RWPE2 (cell line): ENCODE measurements at places on chromosomes 4 and X.

GRCh38 chr4:74206088-74206825 is 48.3 kb downstream of the MTHFD2L start:
- DNase-seq: no peak

- DNase-seq: no peak
Measured at GRCh38 chr4:8721621-8722020, 129.1 kb downstream of the CPZ start.

DNA sequence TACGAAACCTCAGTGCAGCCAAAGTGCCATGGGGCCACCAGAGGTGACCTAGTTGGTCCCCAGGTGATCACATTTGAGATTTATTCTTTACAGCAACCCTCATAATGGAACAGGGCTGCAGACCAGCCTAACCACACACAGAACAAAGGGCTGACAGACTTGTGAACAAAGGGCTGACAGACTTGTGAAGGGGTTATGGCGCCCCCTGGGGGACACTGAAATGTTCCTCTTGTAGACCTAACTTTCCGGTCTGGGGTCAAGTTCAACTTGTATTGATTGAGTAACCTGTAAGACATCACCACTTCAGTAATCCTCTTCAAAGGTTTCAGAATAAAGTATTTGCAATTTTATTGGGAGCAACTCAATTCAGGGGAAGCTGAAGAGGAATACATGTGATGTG is 175.9 kb upstream of the RPS6KA3 start:
- peak; percentile 40 for DNase-seq

DNA sequence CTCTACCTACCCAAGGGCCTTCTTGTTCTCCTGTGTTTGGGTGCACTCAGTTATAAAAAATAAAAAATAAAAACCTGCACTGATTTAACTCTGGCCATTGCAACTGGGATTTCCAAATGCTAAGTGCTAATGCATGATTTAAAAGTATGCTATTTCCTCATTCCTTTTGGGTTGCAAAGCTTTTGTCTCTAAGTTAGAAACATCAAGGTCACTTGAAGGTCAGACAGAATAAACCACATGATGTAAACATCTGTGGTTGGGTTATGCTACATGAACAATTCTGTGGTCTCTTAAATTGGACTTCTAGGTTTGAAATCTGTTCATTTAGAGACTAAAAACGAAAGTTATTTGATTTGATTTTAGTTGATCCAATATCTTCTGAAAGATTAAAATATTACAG is 1547.4 kb upstream of the TENM3 start:
- DNase-seq: no peak

DNA sequence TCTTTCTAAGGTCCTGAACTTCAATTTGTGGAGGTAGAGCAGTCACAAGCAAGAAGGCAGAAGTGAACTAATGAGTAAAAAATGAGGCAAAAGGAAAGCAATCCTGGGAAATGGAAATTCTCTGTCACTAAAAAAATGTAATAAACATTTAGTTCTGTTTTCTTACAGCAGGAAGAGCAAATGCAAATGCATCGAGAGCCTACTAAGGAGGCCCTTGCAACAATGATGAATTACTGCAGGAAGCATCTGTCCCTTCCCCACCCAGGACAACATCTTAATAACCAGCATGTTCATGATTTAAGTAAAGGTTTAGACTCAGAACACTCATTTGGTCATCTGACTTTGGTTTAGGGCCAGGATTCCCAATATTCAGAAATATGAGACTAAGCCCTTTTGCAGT is 341.4 kb upstream of the NOCT start:
- no peak for DNase-seq

DNA sequence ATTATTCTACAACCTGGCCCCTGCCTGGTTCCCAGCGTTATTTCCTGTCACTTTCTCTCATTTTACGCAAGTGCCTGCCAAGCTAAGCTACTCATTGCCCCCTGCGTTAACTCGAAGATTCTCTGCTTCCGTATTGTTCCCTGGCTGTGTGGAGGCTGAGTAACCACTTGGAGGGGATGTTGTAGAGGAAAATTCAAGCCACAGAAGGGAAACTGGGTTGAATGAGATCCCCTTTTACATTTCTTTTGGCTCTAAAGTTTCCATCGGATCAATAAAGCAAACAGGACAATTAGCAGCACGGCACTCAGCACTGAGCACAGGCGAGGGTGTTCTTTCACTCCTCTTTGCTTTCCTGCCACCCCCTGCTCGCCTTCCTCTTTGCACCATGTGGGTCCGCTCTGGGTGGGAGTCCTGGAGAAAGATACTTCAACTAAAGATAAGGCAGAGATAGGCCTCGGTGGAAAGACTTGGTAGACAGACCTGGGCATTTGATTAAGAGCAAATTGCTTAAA is 4.2 kb upstream of the TMSB4X start:
- no peak for DNase-seq

DNA sequence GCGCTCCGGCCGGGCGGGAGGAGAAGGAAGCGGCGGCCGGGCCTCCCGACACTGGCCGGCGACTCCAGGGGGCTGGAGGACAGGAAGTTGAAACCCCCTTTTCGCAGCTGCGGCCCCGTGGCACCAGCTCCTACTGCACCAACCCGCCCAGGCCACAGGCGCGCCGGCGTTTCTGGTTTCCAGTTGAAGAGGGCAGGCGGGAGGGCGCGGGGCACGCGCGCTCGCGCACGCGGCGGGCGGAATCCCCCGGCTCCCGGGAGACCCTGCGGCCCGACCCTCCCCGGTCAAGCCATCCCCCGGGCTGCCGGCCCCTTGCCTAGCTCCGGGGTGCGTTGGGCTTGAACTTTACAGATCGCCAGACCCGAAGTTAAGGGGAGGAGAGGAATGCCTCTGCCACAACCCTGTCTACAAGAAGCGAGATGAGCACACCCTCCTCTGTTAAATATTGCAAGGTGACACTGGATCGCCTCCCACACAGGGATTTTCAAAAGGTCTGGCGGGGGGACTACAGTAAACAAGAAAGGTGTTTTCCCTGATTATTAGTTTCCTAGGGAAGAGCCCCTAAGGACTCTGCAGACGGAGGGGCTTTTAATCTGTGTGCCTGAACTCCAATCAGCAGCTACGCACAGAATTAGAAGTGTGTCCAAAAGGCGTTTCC is 1.4 kb downstream of the ELOVL6 start:
- peak; percentile 69 for DNase-seq

DNA sequence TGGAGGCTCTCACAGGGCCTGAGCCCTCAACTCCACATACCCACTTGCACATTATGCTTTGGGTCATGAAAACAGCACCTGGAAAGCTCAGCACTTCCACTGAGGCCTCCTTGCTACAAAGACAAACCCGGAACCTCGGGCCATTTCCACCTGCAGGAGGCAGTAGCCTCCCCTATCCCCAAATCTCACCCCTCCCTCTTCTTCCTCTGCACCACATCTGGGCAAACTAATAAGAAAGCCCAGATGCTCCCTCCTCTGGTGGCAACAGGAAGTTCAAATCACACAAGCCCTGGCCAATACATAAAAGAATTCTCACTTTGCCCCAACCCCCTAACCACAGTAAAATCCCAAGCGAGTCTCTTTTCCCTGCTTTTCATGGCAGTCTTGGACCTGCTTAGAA is 136.4 kb downstream of the MAPK10 start:
- no peak for DNase-seq

DNA sequence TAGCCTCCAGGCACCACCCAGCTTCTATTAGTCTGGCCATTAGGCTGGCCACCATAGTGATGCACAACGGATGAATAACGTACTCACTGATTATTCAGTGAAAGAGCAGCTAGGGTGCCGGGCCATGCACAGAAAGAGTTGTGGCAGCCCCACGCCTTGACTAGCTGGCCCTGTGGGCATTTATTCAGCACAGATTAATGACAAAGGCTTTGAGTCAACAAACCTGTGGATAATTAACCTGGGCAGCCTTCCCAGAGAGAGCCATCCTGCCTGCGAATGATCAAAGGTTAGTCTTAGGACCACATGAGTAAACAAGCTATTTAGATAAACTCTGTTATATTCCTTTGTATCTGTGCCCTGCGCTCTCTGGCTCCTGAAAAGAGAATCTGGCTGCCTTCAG is 37.2 kb downstream of the MAP9 start:
- no peak for DNase-seq

DNA sequence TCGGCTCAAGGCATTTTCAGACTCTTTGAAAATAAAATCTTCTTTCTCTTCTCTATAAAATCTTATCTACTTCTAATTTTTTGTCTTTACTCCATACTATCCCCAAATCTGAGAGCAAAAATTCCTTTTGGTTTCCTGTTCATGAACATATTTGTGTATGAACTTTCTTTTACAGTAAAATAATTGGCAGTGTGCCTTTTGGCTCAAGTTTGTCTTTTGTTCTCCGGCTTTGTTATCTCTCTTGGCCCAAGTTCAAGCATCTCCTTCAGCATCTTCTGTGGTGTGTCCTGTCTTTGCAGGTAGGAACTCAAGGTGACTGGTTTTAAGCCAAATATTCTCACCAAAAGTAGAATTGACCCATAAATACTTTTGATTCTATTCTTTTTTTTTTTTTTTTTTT is 276.6 kb upstream of the FAT1 start:
- no peak for DNase-seq

- DNase-seq: no peak
Measured at GRCh38 chrX:133958997-133959688, 26.3 kb downstream of the GPC3 start.

DNA sequence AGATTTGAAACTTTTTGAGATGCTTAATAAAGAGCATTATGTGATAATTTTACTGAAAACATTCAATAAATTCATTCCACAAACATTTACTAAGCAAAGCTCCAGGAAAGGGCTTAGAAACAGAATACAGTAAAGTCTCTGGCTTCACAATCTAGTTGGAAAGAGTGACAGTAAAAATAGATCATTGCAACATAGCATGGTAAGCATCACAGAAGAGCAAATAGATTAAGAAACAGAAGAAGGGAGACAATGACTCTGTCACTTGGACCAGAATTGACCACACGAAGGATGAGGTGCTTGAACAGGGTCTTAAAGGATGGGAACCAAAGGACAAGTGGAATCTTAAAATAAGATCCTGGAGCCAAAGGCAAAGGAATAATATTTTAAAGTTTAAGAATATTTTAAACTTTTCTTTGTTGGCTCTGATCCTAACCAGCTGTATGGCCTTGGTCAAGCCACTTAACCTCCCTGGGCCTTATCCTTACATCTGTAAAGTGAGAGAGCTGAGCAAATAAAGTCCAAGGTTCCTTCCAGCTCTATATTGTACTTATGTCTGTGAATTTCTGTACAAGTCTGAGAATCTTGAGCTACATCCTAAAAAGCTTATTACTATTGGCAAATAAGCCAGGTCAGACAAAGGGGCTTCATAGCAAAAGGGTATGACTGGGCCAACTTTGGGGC is 33.9 kb downstream of the SEC24D start:
- no peak for DNase-seq

DNA sequence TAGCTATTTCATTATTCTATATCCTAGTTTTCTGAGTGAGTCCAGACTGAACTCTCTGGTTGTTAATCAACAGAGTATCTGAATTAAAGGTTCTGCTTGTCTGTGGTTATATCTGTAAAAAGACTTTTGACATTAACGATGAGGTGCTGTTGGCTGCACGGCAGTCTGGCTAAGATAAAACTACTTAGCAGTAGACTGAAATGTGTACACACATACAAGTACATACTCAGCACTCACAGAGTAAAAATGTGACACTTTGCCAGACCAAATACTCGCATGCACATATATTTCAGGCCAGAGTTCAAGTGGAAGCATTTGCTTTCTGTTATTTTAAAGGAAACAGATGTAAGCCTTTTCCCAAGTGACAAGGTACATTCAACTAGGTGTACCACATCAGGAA is 80.5 kb downstream of the PRDM5 start:
- DNase-seq: no peak

DNA sequence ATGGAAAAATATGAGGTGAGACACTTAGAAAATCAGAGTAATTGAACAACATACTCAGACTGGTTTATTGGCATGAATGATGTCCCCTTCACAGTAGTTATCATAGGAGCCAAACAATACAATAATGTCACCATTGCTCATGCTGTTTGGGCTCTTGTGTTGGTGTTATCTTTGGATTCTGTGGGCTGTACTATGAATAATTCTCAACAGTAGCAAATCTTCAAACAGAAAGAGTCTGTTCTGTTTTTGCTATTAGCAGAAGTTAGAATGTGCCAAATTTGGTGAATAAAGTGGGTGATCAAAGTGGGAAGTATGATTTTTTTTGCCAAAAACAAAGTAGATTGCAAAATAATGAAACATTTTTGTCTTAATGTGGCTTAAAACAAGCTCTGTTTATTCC is 58.3 kb downstream of the GRID2 start:
- no peak for DNase-seq

- DNase-seq: no peak
Measured at GRCh38 chrX:149572743-149573142, 14.5 kb downstream of the MAGEA9B start.

DNA sequence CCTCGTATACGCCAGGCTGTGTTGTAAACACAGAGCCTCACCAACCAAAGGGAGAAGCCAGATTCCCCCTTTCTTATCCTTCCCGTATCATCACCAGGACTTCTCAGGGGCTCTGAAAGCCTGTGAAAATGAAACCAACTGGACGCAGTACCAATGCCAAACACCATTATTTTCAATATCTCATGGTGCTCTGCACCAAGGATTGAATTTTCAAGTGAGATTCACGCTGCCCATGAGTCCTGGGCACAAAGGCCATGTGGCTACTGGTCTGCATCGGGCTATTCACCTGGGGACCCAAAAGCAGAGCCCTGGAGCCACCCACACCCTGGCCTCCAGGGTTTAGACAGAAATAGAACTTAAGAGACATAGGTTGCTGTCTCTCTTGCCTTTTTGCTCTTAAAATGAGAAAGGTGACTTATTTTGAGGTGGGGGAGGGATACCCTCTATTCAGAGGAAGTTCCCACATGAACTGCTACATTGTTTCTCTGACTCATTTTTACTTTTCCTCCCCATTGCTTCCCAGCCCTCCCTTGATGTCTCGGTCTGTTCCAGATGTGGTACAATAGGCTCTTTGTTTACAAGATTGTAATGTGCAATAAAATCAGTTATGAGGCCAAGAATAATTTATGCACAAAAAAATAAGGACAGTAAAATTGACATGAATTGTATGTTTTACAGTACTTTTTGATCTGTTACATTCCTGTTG is 55.4 kb downstream of the MAML3 start:
- DNase-seq: no peak

GRCh38 chr4:189613207-189613606 is 327.5 kb upstream of the FRG1 start:
- no peak for DNase-seq

- no peak for DNase-seq
Measured at GRCh38 chrX:53028678-53029077, 19.9 kb upstream of the GPR173 start.

- DNase-seq: no peak
Measured at GRCh38 chrX:21757960-21758359, at the start of gene SMPX. Gene SMPX, minus strand, starts transcription at chrX:21758116. Its CDS starts 3,826 bp downstream, at chrX:21754290.

GRCh38 chr4:62881210-62881609 is 1528.0 kb downstream of the TECRL start:
- DNase-seq: no peak

- DNase-seq: no peak
Measured at GRCh38 chr4:110681381-110681780, 58.5 kb upstream of the PITX2 start.

GRCh38 chrX:79082899-79083298 is 61.6 kb upstream of the GPR174 start:
- DNase-seq: no peak

GRCh38 chr4:85725721-85726170 is 250.8 kb downstream of the ARHGAP24 start:
- DNase-seq: no peak
